Mesothelial cell of epicardium (in vitro differentiated cells): ENCODE measurements at places on chromosomes 3 and 15.
A peak's percentile ranks its signal among the peaks of the same experiment; 100 is the strongest.

DNA sequence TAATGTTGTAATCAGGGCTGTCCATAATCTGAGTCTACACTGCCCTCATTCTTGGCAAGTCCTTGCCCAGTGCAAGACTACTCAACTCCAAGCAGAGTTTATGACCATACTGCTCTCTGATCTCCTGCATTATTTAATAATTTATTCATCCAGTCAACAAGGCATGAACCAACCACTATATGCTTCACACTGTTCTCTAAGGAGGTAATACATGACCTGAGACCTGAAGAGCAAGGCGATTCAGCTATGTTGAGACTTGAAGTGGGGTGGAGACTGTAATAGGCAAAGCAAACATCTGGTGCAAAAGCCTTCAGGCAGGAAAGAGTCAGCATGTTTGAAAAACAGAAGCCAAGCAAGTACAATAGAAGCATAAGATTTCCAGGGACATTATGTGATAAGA lies 1362.8 kb downstream of the ROBO2 start:
- no peak overlapping the region for H3K4me3 ChIP-seq
- no peaks in the 10 kb centered on the region for H3K36me3 ChIP-seq
- H3K4me1 ChIP-seq: peaks cover 1% of the 10 kb centered on the region

DNA sequence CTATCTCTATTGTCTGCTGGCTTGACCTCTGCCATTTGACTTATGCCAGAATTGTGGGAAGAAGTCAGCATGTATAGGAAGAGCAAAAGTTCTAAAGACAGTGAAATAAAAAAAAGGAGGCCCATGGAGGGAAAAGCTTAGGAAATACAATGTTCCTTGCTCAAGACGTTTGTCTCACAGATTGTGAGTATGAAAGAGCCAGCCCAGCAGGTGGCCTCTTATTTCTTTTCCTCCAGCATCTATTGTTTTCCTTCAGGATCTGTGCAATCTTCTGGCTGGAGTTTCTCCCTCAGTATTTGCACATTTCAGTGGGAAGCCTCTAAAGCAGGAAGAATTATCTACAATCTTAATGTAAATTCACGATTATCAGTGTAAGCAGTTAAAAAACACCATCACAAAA lies 43.7 kb downstream of the ZDHHC3 start:
- no peaks in the 10 kb centered on the region for H3K27me3 ChIP-seq
- H3K4me3 ChIP-seq: no peak overlapping the region
- H3K4me1 ChIP-seq: no peaks in the 10 kb centered on the region
- no peak for DNase-seq
- H3K36me3 ChIP-seq: peaks cover 24% of the 10 kb centered on the region
- H3K27ac ChIP-seq: no peak overlapping the region

GRCh38 chr3:110343945-110344344 lies 727.7 kb upstream of the NECTIN3 start:
- peaks cover 2% of the 10 kb centered on the region for H3K36me3 ChIP-seq
- DNase-seq: no peak
- no peak overlapping the region for H3K4me3 ChIP-seq
- no peak overlapping the region for H3K27ac ChIP-seq
- H3K4me1 ChIP-seq: peaks cover 16% of the 10 kb centered on the region

DNA sequence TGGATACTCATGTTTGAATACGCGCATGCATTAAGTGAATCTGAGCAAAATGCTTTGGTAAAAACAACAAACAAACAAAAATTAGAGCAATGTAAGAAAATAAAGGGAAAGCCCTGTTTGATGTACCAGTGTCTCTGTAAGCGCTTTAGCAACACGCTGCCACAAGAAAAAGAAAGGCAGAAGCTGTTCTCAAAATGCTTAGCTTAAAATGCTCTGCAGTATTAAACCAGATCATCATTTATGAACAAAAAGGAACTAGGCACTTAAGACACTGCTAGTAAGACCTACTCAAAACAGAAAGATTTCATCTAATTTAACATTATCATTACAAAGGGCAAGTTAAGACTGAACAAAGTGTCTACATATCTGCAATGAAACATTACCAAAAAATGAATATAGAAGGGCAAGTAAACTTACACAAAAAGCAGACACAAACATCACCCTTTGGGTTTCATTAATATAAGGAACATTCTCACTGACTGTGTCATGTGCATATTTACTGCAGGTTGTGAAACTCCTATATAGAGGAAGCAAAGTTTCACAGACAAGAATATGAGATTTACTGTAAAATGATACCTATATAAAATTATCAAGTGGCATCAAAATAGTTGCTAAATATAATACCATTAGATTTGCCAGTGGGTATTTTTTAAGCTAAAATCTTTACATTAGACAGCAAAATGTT lies 102.1 kb downstream of the FBXL22 start:
- H3K27me3 ChIP-seq: no peaks in the 10 kb centered on the region
- H3K4me3 ChIP-seq: no peak overlapping the region
- no peaks in the 10 kb centered on the region for H3K4me1 ChIP-seq
- H3K27ac ChIP-seq: no peak overlapping the region

DNA sequence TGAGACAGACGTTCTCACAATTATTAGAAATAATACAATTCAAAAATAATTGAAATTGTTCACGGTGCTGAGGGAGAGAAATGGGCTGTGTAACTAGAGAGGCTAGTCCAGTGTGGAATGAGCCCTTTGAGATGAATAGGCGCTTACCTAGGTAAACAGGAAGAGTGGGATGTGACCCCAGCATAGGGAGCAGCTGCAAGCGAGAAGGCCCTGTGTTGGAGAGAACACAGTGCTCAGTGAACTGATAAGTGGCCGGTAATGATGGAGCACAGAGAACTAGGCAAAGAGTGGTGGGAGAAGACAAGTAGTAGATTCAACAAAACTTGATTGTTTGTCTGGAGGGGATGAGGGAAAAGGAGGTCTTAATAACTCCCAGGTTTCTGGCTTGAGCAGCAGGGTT lies 103.9 kb downstream of the HCN4 start:
- no peak overlapping the region for H3K27ac ChIP-seq
- no peaks in the 10 kb centered on the region for H3K4me1 ChIP-seq
- no peak overlapping the region for H3K4me3 ChIP-seq
- H3K36me3 ChIP-seq: peaks cover 37% of the 10 kb centered on the region
- DNase-seq: no peak

GRCh38 chr3:45095916-45096526 lies 50.2 kb downstream of the CDCP1 start:
- H3K36me3 ChIP-seq: no peaks in the 10 kb centered on the region
- DNase-seq: no peak
- no peaks in the 10 kb centered on the region for H3K27me3 ChIP-seq
- no peak overlapping the region for H3K4me3 ChIP-seq
- peak overlapping the region; percentile 69 for H3K27ac ChIP-seq

DNA sequence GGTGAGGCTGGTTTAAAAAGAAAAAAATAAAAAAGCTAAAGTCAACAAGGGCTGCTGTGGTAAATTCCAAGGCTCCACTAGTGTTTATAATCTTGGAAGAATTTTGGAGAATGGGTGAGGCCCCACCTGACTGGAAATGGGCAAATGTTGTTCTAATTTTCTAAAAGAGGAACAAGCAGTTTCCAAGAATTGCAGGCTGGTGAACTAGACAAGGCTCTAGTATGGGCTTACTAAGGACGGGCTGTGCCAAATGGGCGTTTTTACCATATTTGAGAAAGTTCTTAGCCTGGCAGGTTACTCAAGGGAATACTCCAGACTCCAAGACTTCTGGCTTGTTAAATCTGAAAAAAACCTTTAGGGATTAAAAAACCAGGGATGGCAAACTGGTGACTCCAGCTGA lies 67.0 kb upstream of the ABHD2 start:
- peaks cover 14% of the 10 kb centered on the region for H3K27me3 ChIP-seq
- H3K36me3 ChIP-seq: peaks cover 3% of the 10 kb centered on the region
- no peak overlapping the region for H3K27ac ChIP-seq
- peaks cover 10% of the 10 kb centered on the region for H3K4me1 ChIP-seq
- DNase-seq: no peak

DNA sequence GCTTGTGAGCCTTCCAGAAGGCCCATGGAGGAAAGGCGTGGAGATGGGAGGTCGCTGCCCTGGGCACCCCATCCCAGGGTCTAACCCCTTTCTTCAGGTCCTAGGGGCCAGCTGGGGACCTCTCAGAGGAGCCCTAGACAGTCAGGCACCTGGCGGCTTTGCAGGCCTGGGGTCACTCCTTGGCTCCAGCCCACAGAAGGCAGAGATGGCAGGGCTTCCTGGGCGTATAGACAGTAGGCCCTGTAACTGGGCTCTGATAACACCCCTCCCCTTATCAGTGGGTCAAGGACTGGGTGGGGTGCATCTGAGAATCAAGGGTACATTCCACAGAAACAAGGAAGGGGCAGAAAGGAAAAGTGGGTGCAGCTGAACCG lies 16.7 kb downstream of the ZDHHC19 start:
- H3K4me3 ChIP-seq: no peak overlapping the region
- no peak overlapping the region for H3K27ac ChIP-seq
- peaks cover 7% of the 10 kb centered on the region for H3K4me1 ChIP-seq
- DNase-seq: no peak
- no peaks in the 10 kb centered on the region for H3K27me3 ChIP-seq

- no peaks in the 10 kb centered on the region for H3K27me3 ChIP-seq
- peaks cover 3% of the 10 kb centered on the region for H3K36me3 ChIP-seq
- no peak overlapping the region for H3K27ac ChIP-seq
These were observed 106.3 kb upstream of the ALCAM start for GRCh38 chr3:105260385-105260784.

DNA sequence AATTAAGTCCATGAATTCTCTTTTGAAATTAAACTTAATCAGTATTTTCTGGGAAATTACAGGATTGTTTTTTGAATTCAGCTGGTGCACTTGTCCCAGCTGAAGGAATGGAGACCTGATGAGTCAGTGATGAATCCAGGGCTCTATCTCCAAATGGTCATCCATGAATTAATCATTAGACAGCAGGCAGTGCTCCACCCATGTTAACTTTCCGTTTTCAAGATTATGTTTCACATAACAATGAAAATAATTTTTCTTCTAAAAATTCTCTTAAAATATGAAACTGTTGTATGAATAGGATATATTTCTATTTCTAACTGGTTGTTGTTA lies 13.9 kb upstream of the PAQR9 start:
- DNase-seq: no peak
- peaks cover 3% of the 10 kb centered on the region for H3K4me1 ChIP-seq
- H3K27me3 ChIP-seq: peaks cover 6% of the 10 kb centered on the region

GRCh38 chr15:29131840-29132420 lies 137.7 kb downstream of the NSMCE3 start:
- no peak overlapping the region for H3K27ac ChIP-seq
- no peak overlapping the region for H3K4me3 ChIP-seq
- H3K36me3 ChIP-seq: no peaks in the 10 kb centered on the region
- DNase-seq: no peak
- H3K27me3 ChIP-seq: no peaks in the 10 kb centered on the region

DNA sequence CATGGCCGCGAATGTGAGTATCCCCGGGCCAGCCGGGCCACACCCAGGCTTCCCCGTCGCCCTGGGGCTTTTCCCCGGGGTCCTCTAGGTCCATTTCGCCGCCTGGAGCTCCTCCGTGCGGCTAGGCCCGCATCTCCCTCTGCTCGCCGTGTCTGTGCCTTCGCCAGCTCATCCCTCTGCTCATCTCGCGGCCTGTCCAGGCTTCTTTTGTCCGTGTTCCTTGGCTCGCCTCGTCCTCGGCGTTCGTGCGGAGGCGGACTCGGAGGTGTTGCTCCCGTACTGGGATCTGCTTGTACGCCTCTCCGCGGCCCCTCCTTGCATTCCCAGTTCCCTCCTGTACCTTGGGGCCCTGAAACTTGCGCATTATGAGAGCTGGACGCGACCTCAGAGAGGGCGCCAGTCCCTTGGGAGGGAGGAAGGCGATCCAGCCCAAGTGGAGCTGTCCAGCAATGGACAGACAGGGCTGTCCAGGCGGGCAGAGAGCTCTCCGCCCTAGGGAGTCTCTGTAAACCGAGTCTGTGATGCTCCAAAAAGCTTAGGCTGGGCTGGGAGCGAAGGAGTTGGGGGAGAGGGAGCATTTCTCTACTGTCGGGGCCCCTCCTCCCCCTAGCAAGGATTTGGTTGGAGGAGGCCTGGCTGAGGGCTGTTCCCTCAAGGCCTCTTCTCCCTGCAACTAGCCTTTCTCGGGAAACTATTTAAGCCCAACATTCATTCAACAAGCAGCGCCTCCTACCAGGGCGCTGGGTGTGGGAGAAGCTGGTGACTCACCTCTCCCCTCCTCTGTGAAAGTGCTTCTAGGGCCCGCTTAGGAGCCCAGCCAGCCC lies 553 bp downstream of the TMEM43 start:
- H3K4me1 ChIP-seq: peaks cover 45% of the 10 kb centered on the region
- peak overlapping the region; percentile 100 for H3K4me3 ChIP-seq
- H3K27me3 ChIP-seq: no peaks in the 10 kb centered on the region
- H3K36me3 ChIP-seq: peaks cover 24% of the 10 kb centered on the region
- DNase-seq: no peak

- no peak for DNase-seq
- H3K36me3 ChIP-seq: no peaks in the 10 kb centered on the region
- no peaks in the 10 kb centered on the region for H3K27me3 ChIP-seq
These were observed 430.7 kb upstream of the CBLB start for GRCh38 chr3:106299300-106300098.

- peak overlapping the region; percentile 87 for H3K4me3 ChIP-seq
- no peaks in the 10 kb centered on the region for H3K27me3 ChIP-seq
- no peak for DNase-seq
- peaks cover under 1% of the 10 kb centered on the region for H3K36me3 ChIP-seq
These were observed 661 bp upstream of the PARP14 start for GRCh38 chr3:122679882-122680474.

- DNase-seq: no peak
- H3K36me3 ChIP-seq: no peaks in the 10 kb centered on the region
- no peaks in the 10 kb centered on the region for H3K27me3 ChIP-seq
- H3K4me3 ChIP-seq: no peak overlapping the region
- H3K4me1 ChIP-seq: peaks cover 20% of the 10 kb centered on the region
These were observed 81.6 kb downstream of the PPCDC start for GRCh38 chr15:75104804-75105557.

- H3K4me3 ChIP-seq: no peak overlapping the region
- H3K27ac ChIP-seq: no peak overlapping the region
- no peaks in the 10 kb centered on the region for H3K27me3 ChIP-seq
- no peaks in the 10 kb centered on the region for H3K4me1 ChIP-seq
- DNase-seq: no peak
- no peaks in the 10 kb centered on the region for H3K36me3 ChIP-seq
These were observed 523.5 kb upstream of the BCHE start for GRCh38 chr3:166360720-166361119.

- DNase-seq: no peak
- H3K27ac ChIP-seq: no peak overlapping the region
These were observed 31.4 kb downstream of the SETMAR start for GRCh38 chr3:4334548-4334947.

- no peak overlapping the region for H3K4me3 ChIP-seq
- no peak for DNase-seq
These were observed 345.1 kb downstream of the MFSD1 start for GRCh38 chr3:159146856-159147435.

GRCh38 chr3:195010551-195011100 lies 260.3 kb downstream of the XXYLT1 start:
- no peak for DNase-seq
- H3K27ac ChIP-seq: no peak overlapping the region
- H3K4me3 ChIP-seq: no peak overlapping the region
- peaks cover 2% of the 10 kb centered on the region for H3K27me3 ChIP-seq
- peaks cover 11% of the 10 kb centered on the region for H3K4me1 ChIP-seq
